ENCODE measurements at places on chromosomes 11 and 22.

DNA sequence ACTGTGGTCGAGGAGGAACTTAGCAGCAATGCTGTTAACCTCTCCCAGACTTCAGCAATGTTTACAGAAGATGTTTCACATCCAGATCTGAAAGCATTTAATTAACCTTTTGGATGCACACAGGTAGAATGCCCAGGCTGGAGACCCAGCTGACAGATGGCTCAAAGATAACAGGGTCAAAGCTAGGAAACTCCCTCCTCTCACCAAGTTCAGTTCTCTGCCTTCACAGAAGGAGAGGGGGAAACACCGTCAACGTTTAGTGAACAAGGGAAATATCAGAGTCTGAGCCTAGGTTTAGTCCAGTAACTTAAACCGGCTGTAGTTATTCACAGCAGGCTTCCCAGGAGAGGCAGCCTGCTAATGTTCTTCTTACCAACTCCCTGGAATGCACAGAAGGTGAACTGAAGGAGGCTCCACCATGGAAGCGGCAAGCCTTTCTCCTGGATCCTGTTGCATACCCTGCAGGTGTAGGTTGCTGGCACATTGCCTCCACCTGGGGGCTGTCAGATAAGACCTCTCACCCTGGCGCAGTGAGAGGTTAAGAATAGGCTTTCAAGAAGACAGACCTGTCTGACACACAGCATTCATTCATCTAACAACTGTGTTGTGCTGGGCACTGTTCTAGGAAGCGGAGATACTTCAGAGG lies 23.5 kb upstream of the ANKK1 start:
- DNase-seq: no peak

GRCh38 chr11:94586546-94586945 lies 19.4 kb downstream of the PIWIL4 start:
- DNase-seq: no peak

DNA sequence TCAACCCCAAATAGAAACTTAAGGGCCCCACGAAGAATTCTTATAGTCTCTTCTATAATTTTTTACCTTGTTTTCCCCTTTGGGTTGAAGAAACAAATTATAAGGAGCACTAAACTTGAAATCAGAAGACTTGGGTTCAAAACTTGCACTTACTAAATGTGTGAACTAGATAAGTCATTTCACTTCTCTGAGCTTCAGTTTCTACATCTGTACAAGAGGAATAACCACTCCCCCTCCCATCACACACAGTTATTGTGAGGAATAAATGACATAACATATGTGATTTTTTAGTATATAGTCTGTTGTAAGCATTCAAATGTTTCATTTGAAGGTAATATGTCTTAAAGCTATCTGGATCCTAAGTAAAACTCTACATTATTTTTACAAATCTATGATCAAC lies 78.8 kb downstream of the LIF start:
- DNase-seq: no peak

GRCh38 chr11:47569646-47570045 lies 4.2 kb downstream of the PTPMT1 start:
- no peak for DNase-seq

DNA sequence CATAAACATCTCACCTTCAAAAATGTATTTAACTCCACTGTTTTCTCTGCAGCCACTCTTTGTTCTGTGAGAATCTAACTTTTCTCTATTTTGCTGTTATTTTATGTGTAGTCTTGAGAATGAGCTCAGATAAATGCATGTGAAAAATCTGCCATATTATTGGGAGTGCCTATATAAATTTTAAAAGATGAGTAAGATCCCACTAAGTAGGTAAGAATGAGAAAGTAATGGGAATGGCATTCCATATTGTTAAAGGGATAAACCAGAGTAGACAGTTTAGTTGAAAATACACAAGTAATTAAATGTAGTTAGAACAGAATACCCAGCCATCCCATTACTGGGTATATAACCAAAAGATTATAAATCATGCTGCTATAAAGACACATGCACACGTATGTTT lies 817.2 kb downstream of the FAM181B start:
- no peak for DNase-seq

GRCh38 chr11:5196731-5197130 lies 3.8 kb downstream of the OR51V1 start:
- no peak for DNase-seq

DNA sequence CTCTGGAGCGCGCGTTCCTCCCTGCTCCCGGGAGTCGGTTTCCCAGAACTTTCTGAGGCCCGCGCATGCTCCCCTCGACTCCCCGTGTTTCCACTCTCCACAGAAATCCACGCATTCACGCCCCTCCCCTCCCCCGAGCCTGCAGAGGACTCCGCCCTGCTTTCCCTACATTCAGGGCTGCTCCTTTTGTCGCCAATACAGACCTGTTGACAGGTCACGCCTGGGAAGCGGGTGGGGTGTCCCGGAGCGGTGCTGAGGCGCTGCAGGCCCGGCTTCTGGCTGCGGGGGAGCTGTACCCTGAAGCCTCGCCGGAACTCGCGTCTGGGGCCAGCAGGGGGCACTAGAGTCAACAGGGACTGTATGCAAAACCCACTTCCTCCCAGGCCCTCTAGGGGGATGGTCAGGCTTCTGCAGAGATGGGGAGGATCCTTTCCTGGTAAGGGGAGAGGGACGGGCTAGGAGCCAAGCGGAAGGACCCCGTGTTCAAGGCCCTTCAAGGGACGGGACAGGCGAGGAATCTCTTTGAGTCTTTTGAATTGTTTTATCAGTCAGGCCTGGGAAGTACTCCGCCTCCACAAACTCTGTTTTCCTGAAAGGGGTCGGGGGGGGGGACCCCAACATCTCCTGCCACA lies at the start of gene PRAME:
PRAME (minus strand) TSS at position 294 of the 632 bp plus-strand sequence. CDS start 2,433 bp downstream, outside the sequence.
- peak; percentile 58 for DNase-seq

DNA sequence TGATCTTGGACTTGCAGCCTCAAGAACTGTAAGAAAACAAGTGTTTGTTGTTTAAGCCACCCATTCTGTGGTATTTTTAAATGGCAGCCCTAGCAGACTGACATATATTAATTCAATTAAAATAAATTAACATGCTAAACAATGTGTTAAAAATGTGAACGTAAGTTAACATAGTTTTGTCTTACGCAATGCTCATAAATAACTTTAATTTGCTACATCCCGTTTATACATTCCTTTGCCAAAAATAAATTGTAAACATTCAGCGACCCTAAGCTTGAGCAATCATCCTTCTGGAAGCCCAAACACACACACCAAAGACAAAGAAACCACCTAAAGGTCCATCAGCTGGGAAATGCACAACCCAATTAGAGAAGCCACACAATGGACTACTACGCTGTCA lies 70.4 kb downstream of the CELSR1 start:
- DNase-seq: no peak

DNA sequence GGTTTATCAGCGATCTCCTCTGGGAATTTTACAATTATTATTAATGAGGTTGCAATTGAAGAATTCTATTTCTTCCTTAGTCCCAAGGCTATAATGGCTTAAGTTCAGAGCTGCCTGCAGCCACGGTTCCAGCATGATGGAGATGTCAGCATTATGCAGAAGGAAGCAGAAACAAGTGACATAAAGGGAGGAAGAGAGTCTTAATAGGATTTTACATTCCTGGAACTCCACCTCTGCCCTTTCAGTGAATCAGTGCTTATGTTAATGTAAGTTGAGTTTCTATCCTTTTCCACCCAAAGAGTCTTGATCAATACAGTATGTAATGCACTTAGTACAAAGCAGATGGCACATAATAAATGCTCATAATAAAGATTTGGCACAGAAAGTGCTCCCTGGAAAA lies 11.6 kb upstream of the NRGN start:
- DNase-seq: no peak

- DNase-seq: no peak
Observed at GRCh38 chr11:69889400-69890318, 70.4 kb upstream of the FGF3 start.

- DNase-seq: no peak
Observed at GRCh38 chr11:79467761-79468160, 26.9 kb upstream of the TENM4 start.

All from stimulated activated CD8-positive, alpha-beta memory T cell treated with anti-CD3 and anti-CD28 coated beads, Interleukin-15, amount 100 ng/mL, for 24 hours (primary cell).